Large intestine (tissue), 12 donors: ENCODE measurements at places on chromosomes 5 and 9.
A peak's percentile ranks its signal among the peaks of the same experiment; 100 is the strongest.

- DNase-seq: peak; percentile 31
Measured at GRCh38 chr5:180670586-180671359, 21.4 kb upstream of the FLT4 start.

DNA sequence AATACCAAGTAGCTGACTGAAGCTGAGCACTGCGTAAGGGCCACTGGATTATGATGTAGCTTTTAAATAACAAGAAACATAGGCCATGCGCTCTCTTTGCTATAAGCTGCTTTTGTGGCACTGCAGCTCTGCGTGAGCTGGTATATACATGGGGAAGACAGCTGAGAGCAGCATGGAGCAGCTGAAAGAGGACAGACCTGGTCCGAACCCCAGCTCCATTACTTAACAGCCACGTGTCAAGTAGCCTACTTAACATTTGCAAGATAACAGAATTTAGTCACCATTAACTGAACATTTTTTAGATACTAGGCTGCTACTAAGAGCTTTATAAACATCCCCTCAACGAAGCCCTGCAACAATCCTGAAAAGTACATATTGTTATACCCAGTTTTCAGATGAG, 69.3 kb downstream of the PTPN3 start:
- no peak for DNase-seq

- DNase-seq: no peak
Measured at GRCh38 chr9:137030538-137031527, 1.1 kb downstream of the FUT7 start.

DNA sequence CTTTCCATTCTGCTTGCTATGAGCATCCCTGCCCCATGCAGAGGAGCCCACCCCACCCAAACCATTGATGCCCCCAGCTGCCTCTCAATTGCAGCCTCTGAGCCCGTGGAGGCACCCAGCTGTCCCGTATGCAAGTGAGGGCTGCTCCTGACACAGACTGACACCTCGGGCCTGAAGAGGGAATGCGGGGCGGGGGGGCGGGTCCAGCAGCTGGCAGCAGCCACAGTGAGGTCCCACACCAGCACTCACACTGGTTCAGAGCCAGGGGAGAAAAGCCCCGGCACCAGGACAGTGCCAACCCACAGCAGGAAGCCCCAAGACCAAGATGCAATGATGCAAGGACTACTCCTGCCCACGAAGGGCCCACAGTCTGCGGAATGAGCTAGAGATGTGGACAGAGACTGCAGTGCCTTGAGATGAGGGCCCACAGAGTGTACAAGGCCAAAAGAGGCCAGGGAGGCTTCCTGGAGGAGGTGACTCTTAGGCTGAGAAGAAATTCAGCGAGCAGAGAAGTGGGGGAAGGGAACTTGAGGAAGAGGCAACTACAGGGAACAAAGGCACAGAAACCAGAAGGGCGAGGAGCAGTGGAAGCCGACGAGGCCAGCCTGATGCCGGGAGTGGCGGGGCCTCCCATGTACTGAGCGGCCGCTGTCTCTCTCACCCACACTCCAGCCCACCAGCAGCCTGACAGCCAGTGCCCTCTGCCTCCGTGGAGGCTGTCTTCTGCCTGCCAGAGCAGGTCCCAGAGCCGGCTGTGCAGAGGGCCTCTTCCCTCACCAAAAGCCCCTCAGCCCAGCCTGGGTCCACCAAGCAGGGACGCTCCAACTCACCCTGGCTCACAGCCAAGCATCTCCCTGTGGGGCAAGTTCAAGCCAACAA, 9.2 kb downstream of the EEIG1 start:
- no peak for DNase-seq

DNA sequence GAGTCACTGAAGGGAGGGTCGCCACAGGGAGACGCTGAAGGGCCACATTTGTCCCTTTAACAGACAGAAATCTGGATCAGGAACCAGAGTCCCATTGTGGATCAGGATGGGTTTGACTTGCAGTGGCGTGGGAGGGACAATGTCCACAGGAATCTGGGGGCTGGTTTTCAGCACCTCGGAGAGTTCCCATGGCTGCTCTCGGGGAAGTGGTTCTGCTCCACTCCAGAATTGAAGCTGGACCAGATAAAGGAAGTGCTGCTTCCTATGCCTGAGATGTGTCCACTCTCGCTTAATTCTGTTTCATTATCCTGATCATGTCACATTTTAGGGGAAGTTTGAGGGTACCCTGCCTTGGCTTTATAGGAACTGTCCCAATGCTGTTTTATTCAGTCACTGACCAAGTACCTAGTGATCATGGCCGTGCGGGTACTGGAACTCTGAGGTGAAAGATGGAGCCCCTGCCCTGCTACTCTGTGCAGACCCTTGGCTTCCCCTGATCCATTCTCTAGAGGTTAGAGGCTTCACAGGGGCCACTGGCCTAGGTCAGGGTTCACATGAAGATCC, 28.7 kb downstream of the ENHO start:
- DNase-seq: no peak

DNA sequence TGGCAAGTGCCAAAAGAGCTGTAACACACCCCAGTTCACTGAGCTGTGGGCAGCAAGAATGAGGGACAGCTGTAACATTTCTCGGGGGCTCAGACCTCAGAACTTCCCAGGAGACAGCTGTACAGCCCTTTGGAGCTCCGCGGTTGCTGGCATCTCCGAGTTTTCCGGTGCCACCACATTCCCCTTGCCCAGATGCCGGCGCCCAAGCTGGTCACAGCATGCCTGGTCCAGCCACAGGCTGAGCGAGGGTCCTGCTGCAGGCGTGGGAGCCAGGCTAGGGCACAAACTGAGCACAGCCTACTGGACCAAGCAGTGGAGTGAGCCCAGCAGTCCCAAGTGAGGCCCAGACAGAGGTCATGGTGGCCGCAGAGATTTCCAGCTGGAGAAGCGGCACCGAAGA, 797.7 kb upstream of the EDIL3 start:
- no peak for DNase-seq

GRCh38 chr9:98610711-98611110, 98.0 kb downstream of the GABBR2 start:
- DNase-seq: peak; percentile 70

DNA sequence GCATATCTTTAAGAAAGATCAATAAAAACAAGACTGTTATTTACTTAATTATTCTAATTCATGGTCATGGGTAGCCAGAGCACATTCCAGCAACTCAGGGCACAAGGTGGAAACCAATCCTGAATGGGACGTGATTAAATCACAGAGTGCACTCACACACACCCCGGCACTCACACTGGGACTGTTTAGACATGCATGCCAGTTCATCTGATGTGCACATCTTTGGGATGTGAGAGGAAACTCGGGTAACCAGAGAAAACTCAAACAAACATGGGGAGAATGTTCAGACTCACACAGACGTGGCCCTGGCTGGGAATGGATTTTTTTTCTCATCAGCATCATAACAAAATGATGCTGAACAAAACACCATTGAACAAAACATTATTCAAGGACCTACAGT, 29.4 kb downstream of the SMAD5 start:
- DNase-seq: no peak

- no peak for DNase-seq
Measured at GRCh38 chr9:38670542-38671371, 49.2 kb downstream of the FAM240B start.

- DNase-seq: no peak
Measured at GRCh38 chr5:20556115-20556763, 568.2 kb upstream of the CDH18 start.

GRCh38 chr5:170486371-170486770, 17.4 kb upstream of the KCNIP1 start:
- no peak for DNase-seq

GRCh38 chr5:9194509-9194908, 351.4 kb downstream of the SEMA5A start:
- no peak for DNase-seq

DNA sequence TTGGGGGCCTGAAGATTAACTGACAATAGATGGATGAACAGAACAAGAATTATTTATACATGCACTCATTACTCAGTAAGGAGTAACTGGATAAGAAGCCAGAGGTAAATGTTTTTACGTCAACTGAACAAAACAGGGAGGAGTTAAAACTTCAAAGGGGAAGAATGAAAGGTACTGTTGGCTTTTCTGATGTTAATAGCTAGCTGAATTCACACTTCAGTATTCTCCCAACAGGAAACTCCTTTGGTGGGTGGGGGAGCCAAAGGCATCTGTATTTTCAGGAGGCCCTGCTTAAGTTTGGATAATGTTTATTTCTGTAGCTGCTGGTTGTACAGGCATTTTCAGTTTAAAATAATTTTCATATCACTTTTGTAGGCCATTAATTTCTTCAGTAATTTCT, 23.2 kb upstream of the RFK start:
- DNase-seq: no peak

GRCh38 chr9:128257086-128257825, 18.6 kb downstream of the GOLGA2 start:
- DNase-seq: no peak

GRCh38 chr5:55236800-55237199, 3.4 kb upstream of the CCNO start:
- no peak for DNase-seq

- no peak for DNase-seq
Measured at GRCh38 chr5:114407783-114408182, 45.9 kb downstream of the KCNN2 start.

DNA sequence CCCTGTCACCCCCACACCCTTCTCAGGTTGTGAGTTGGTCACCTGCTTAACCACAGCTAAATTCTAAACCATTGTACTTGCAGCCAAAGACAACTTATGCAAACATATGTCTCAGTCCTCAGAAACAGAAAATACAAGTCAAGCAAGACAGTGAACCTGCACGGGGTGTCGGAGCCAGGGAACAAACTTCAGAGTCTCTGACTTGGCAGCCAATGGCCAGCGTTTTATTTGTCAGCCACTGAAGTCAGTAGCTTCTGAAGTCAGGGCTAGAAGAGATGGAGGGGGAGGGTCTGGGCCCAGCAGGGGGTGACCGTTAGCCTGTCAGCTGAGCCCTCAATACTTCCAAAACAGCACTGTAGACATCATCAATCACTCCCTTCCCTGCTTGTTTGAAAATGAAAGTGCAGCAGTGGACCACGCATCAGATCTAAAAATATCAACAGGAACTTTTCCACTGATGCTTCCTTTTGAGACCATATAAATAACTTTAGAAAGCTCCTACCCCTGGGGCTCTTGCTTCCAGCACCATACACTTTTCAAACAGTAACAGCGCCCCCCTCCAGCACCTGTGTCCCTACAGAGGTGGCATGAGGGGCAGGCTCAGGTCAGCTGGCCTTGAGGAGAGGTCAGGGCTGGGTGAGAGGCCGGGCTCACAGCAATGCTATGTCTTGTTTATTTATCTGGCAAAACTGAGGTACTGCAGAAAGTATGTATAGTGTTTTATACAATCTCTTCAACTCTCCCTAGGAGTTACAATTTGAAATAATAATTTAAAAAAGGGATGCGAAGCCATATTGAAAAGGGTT, 142.5 kb downstream of the ACER2 start:
- no peak for DNase-seq

DNA sequence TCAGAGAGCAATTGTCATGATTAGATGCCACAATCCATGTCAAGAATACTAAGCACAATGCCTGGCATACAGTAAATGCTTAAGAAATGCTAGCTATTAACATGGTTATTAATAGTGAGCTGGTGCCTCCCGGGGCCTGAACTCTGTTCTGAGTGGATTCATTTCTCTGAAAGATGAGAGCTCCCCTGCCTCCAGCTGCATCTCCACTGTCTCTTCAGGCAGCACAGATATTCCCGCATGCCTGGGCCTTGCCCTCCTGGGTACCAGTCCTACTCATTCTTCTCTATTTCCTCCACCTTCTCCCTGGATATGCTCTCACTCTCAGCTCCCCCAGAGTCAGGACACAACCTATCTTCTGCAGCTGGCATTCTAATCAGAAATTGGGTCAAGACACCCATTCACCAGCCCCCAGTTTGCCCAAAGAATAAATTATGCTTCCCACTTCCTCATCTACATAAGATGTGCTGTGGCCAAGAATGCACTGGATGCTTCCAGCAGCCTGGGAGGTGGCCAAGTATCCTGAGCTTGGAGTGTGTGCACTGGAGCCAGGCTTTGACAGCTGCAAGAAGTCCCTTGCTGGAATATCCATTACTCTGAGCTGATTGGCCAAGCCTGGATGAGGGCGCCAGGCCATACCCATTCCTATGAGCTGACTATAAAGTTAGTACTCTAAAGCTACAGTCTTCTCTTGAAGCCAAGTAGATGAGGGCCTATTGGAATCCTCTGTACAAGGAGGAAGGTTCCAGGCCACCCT, 669.0 kb downstream of the ACTL7B start:
- DNase-seq: peak; percentile 9

DNA sequence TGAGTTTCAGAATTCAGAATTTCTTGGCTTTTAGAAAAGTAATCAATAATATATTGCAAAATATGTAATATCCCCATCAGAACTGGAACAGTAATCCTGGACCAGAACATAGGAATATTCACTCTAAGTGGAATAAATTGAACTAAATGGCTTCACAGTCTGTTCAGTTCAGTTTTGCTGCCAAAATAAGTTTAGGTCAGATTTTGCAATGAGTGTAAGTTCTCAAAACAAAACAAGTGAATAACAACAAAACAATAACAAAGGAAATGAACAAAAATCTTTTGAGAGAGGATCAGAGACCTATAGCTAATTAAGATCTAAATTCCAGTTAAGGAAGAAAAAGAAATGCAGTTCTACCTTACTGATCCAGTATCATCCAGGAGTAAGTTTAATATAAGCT, 9.3 kb downstream of the PTGER4 start:
- DNase-seq: no peak

DNA sequence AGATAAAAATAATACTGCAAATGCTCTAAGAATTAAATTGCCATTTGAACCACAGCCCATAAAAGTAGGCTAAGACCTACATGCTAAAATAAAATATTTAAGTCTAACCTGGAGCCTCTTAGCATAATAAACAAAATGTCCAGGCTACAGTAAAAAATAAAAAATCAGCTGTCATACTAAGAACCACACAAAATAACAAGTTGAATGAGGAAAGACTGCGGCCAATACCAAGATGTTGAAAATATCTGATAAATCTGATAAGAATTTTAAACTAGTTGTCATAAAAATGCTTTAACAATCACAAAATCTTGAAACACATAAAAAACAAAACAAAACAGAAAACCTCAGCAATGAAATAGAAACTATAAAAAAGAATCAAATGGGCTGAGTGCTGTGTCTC, 336.9 kb upstream of the MSX2 start:
- DNase-seq: no peak

DNA sequence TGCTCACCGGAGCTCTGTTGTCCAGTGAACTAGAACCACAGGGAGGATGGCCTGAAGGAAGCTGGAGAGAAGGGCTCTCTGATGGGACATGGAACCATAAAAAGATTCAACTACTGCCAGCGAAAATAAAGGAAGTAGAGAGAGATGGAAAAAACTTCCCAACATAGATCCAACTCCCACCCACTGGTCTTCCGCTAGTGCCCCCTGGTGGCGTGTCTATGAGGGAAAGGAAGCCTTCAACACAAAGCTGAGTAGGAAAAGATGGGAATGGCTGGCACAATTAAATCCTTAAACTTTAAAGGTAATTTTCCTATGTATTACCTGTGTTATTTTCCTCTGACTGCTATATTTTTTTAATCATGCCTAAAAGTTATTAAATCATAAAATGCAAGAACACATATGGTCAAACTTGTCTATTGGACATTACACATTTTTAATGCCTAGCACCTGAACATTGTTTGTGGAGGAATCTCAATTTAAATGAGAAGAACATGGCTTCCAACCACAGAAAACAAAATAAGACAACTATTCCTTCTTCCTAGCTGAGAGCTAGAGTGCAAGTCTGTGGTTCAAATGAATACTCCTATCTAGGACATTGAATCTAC, 51.5 kb downstream of the CEP120 start:
- DNase-seq: no peak

GRCh38 chr5:74179179-74179578, 461.3 kb downstream of the ENC1 start:
- DNase-seq: no peak
